ENCODE measurements at places on chromosomes 1 and 21.

DNA sequence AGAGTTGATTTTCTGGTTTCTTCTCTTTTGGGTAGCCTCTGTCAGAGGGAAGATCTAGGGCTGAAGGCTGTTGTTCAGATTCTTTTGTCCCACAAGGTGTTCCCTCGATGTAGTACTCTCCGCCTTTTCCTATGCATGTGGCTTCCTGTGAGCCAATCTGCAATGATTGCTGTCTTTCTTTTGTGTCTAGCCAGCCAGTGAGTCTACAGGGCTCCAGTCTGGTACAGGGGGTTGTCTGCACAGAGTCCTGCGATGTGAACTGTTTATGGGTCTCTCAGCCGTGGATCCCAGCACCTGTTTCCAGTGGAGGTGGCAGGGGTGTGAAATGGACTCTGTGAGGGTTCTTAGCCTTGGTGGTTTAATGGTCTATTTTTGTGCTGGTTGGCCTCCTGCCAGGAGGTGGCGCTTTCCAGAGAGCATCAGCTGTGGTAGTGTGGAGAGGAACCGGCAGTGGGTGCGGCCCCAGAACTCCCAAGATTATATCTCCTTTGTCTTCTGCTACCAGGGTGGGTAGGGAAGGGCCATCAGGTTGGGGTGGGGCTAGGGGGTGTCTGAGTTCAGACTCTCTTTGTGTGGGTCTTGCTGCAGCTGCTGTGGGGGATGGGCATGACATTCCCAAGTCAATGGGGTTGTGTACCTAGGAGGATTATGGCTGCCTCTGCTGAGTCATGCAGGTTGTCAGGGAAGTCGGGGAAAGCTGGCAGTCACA lies 81.3 kb upstream of the C21orf91 start:
- DNase-seq: peak; percentile 13

GRCh38 chr21:45521241-45521640 lies 21.0 kb downstream of the SLC19A1 start:
- no peak for DNase-seq

- DNase-seq: no peak
These were observed 58.9 kb downstream of the VPS26C start for GRCh38 chr21:37208056-37208721.

- DNase-seq: no peak
These were observed 7.1 kb upstream of the CDK18 start for GRCh38 chr1:205497351-205497750.

GRCh38 chr1:11788549-11789053 lies 17.2 kb downstream of the MTHFR start:
- DNase-seq: no peak

DNA sequence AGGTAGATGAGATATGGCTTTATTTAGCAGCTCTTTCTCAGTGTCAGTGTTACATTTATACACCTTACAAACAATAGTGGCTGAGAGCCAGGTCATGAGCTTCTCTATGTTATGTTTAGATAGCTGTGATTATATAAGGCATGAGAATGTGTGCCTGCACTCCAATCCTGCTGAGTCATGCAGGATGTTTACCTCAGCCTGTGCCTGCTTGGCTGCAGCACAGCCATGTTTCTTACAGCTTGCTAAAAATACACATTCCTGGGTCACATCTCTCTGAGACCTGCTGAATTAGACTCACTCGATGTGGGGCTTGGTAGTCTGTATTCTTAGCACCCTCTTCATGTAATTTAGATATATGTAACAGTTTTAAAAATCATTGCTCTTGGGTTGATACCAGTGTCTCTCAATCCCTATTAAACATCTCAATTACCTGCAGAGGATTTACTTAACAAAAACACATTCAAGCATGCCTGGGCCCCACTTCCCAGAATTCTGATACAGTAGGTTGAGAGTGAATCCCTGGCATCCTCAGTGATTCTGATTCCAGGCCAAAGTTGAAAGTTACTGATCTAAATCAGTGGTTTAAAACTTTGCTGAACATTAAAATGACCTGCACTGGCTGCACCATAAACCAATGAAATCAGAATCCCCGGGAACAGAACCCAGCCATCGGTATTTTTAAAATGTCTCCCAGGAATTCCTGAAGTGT lies 107.5 kb downstream of the GDAP2 start:
- DNase-seq: peak; percentile 27

DNA sequence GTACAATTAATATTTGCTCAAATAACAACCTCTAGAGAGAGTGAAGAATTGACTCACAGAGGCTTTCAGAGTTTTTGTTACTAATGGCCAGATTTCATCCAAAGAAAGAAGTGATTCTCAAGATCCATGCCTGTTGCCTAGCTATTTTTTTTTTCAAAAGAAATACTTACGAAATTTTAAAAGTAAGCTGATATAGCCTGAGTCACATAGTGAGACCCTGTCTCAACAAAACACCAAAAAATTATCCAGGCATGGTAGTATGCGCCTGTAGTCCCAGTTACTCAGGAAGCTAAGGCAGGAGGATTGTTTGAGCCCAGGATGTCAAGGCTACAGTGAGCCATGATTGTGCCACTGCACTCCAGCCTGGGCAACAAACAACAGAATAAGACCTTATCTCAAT lies 14.6 kb downstream of the PALMD start:
- DNase-seq: no peak

GRCh38 chr1:2468041-2468472 lies 8.0 kb upstream of the PLCH2 start:
- DNase-seq: peak; percentile 69

DNA sequence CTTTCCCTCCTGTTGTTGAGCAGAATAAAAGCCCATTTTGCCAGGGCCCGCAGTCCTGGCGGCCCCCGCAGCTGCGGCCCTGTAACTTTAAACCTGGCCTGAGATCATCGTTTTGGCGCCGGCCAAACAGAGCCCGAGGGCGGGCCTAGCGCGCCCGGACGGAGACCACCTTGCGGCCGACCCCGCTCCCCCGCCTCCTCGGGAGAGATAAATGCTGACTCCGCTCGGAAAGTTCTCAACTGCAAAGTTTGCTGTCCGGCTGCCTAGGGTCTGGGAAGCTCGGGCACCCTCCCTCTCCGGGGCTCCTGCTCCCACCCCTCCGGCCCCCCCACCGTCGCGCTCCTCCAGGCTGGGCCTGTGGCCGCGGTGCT lies at the start of gene PDPN:
PDPN (plus strand) TSS at position 238 of the 371 bp plus-strand sequence. CDS start 202 bp downstream, outside the sequence.
- DNase-seq: no peak

DNA sequence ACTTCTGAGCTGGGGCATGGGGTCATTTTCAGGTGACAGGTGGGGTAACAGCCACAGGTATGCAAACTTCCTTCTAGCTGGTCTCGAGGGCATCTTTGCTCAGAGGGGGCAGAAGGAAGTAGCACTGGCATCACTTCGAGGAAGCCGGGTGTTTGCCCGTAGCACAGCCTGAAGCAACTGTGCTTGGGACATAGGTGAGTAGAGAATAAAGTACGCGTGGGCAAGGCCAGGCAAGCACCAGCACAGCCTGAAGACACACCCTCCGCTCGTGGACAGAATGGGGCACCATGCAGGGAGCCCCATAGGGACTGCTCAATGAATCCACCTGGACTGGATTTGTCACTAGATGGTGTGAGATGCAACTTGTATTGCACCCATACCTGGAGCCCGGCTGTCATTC lies 167.1 kb downstream of the KCNJ6 start:
- no peak for DNase-seq

- no peak for DNase-seq
These were observed 31.9 kb downstream of the CDCP2 start for GRCh38 chr1:54120698-54121481.

DNA sequence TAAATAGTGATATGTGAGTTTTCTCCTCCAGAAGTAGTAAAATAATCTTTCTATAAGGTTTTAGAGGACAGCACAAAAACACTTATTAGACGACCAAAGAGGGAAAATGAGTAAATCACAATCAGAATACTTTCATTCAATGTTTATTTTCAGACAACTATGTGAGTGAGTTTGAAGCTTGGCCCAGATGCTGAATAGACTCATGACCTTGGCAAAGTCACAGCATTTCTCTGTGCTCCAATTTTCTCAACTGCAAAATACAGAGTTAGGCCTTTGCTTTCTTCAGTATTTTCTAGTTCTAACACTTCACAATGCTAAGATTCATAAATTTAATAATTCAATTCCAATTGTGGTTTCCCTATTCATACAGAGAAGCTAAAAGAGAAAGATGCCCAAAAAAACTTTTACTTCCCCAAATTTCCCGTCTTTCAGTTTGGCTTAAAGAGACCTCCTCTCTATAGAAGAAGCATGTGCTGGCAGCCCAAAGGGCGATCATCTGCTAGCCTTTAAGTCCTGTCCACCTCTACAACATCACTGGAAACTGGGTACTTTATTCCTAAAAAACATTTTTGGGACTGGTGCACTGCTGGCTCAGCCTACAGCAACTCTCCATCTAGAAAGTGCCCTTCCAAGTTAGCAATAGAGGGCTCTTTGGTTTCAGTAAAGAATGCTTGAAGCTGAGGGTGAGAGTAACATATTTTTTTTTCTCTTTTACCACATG lies 116.8 kb upstream of the GORAB start:
- no peak for DNase-seq

- no peak for DNase-seq
These were observed 186.9 kb upstream of the ADGRL4 start for GRCh38 chr1:79193211-79194079.

GRCh38 chr1:58619286-58620054 lies 42.4 kb upstream of the TACSTD2 start:
- no peak for DNase-seq

DNA sequence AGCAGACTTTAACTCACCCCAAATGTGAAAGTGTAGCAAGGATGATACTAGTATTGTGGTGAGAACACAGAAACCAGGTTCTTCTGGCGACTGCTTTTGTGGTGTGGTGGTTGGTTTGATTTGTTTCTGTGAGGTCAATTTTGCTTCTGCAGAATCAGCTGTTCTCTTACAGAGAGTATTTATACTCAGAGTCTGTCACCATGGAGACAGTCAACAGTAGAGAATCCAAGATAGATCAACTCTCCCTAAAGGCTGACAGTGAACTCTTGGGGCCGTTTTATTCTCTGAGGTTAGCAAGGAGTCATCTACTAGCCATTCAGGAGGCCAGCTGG lies at the start of gene CFAP107:
CFAP107 (plus strand) TSS at position 209 of the 332 bp plus-strand sequence. CDS start 231 bp downstream, outside the sequence.
- DNase-seq: peak; percentile 7

DNA sequence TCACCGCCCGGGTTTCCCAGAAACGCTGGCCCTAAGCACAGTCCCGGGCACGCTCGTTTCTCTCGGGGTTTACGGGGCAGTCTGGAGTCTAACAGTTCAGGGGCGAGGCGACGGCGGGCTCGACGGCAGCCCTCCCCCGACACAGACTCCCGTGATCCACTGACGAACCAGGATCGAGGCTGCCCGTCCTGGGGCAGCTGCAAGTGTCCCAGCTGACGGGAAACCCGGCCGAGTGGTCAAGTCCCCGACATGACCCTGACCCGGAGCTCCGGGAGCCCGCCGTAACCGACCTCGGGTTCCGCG lies 494 bp downstream of the UBE2J2 start:
- peak; percentile 32 for DNase-seq

GRCh38 chr1:178702146-178702545 lies 22.9 kb upstream of the RALGPS2 start:
- no peak for DNase-seq

DNA sequence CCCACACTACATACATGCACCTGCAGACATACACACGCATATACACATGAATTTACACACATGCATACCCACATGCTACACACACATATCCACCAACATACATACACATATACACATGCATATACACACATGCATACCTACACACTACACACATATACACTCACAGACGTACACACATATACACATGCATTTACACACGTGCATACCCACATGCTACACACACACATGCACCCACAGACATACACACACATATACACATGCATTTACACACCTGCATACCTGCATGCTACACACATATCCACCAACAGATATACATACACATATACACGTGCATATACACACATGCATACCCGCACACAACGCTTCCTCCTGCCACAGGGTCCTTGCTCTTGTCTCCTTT lies 61.2 kb upstream of the SLC25A33 start:
- no peak for DNase-seq

DNA sequence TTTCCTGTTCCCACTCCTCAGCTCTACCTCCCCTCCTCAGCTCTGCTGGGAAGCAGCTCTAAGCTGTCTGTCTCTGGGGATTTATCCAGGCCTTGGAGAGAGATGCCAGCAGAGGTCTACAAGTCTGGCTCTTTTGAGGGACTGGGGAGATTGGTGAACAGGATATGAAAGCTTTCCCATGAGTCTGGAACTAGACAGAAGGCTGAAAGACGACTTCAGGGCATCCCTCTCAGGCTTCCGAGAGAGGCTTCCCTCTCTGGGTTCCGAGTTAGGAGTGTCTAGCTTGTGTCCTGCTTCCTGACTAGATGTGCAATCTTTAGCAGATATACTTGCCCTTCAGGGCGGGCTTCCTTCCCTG lies 733 bp downstream of the TMEM35B start:
- DNase-seq: peak; percentile 22

GRCh38 chr1:222195857-222196256 lies 352.0 kb downstream of the HHIPL2 start:
- no peak for DNase-seq

- no peak for DNase-seq
These were observed 858.0 kb downstream of the USP25 start for GRCh38 chr21:16587681-16588375.

GRCh38 chr1:229508823-229509337 lies 739 bp upstream of the NUP133 start:
- DNase-seq: peak; percentile 30

DNA sequence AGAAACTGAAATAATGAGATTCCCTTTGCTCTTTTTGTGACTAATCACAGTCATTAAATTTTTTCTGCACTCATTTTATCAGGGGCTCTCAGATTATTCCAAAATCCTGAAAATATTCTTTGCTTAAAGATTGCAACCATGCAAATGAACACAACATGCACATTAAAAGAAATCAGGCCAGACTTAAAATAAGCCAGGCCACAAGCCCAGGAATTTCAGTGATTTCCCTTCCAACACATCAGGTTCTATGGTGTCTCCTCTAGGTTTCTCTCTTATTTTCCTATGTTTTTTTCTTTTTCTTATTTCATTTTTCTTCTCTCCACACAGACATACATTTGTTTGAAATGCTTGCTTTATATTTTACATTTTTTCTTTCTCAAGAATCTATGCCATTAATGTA lies 65.3 kb downstream of the NIBAN1 start:
- DNase-seq: no peak

- DNase-seq: no peak
These were observed 80.6 kb downstream of the WLS start for GRCh38 chr1:68151690-68152089.

- DNase-seq: no peak
These were observed 5.5 kb downstream of the GPR137B start for GRCh38 chr1:236147521-236148469.

DNA sequence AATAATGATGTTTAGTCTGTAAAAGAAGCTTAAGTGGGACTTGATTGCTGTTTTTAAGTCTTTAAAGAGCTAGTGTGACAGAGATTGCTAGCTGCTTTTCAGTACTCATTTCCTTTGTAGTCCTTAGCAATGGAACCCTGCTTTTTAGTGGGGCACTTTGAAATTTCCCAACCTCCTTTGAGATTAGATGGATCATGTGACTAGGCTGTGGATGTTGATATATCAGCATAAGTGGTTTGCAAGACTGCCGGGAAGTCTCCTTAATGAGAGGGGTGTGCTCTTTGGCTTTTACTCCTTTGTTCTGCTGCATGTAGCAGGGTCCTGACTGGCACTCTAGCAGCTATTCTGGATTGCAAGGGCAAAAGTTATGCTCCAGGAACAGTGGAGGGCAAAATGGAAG lies 11.2 kb upstream of the RCOR3 start:
- no peak for DNase-seq

GRCh38 chr1:29832936-29833335 lies 596.6 kb downstream of the PTPRU start:
- DNase-seq: no peak
